Fibroblast of skin of right quadriceps (primary cell): ENCODE measurements at places on chromosomes 7 and 10.
A peak's percentile ranks its signal among the peaks of the same experiment; 100 is the strongest.

GRCh38 chr7:89023877-89024276, 228.3 kb upstream of the TEX47 start:
- peak; percentile 70 for DNase-seq

DNA sequence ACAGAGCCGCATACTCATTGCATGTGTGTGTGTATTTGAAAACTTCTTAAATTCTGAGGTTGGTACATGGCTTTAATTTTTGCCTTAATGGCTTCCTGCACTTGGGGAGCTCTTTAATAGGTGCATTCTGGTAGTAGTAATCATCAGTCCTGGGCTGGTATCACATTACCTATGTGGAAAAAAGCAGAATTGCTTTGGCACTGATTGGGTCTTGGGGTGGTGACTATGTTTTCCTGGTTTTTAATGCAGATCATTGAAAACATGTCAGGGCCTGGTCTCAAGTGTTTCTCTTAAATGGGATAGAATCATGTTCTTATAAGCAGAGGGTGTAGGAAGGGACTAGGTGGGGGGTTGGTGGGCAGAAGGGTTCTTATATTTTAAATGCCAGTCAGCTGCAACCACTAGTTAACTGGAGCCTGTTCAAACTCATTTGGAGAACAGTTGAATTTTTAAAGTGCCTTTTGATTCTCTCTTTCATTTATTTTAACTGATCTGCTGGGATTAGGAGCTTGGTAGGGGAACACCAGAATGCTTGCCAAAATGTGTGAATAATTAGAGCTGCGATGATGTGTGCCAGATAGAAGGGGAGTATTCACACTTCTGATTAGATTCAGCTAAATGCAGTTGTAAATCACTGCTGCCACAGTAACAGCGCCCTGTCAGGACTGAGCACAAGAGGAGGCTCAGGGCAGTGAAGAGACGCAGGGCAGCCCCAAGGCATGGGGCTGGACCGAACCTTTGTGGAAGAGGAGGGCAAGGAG, 633.5 kb upstream of the GALNT17 start:
- DNase-seq: peak; percentile 14

DNA sequence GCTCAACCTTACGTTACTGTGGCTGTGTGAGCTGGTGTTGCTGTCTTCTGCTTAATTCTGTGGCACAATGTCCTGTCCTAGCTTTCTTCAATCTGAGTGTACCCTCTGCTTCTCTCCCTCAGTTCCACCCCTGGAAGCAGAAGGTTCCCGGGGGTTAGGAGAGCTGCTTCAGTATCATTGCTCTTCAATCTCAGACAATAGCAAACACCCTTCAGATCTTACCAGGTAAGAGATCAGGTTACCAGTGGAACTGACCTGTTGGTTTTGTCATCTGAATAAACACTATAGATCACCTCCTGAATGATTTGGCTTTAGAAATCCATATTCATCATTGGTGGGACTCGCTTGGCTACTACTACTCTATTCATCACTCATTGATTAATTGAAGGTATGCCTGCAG, 48.4 kb downstream of the DNAJB9 start:
- DNase-seq: no peak

DNA sequence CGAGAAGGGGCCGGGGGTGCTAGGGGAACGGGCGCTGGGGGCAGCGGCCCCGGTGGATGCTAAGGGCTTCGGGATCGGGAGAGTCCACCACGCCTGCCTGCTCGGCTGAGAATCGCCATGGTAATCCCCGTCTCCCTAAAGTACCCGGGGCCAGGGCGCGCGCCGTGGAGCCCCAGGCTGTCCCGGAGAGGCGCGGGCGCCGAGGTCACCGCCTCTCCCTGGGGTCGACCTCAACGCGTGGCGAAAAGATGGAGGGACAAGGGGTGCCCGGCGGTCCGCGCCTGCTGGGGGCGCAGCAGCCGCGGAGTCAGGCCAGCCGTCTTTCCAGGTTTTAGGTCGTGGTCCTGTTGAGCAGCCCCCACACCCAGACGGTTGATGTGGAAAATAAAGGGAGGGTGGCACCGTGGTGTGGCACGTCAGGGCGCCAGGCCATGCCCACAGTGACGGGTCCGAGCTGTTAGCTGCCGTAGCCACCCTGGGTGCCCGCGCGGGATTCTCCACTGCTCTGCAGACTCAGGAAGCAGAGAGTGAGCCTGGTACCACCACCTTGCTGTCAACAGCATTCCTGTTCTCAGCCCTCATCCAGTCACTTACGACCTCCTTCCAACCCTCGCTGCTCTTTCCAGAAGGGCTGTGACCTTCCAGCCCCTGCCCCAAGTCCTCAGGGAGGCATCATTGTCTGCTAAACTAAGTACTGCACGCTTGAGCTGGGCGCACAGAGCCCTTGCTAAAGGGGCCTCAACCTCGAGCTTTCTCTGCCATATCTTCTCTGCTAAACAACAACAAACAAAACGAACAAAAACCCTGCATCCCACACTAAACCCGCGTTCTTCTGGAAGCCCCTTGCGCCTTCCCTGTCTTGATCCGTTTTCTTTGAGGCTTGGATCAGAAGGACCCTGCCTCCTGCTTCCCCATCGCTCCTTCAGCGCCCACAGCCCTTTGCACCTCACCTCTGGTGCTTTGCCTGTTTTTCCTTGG, 666 bp downstream of the SMKR1 start:
- no peak for DNase-seq

DNA sequence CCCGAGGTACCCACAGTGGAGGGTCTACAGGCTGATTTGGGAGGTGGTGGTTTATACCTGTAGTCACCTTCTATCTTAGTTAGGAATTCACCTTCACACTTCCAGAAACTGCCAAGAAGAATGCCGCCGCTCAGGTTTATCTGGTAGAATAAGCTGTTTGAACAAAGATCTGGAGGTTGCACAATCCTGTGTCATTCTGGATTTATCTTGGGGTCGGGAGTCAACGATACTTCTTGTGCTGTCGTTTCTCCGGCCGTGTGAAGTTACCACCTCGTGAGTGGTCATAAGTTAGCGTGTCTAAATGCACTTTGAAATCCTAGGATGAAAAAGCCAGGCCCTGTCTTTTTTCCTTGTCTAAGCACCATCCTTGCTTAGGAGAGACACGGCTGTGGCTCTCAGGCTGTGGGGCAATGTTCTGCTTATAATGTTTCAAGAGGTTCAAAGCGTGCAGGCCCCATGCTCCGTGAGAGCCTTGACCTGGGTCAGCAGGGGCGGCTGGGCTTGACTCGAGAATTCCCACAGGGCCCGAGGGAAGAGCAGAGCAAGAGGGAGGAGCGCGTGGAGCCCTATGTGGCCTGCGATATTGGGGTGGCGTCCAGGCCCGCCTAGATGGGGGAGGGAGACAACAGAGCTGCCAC, 35.5 kb downstream of the GRIFIN start:
- DNase-seq: no peak

DNA sequence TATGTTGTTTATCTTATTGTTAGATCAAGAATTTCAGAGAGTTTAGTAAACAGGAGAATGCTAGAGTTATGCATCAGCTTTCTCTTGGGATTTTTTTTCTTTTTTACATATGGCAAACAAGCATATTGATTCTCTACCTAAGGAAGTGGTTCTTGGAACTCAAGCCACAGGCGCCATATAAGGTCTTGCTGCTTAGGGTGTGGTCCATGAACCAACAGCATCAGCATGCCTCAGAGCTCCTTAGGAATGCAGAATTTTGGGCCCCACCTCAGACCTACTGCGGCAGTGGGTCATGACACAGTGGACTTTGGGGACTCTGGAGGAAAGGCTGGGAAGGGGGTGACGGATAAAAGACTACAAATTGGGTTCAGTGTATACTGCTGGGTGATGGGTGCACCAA, 230.8 kb downstream of the SKAP2 start:
- DNase-seq: no peak

GRCh38 chr7:28155019-28155660, 25.5 kb downstream of the JAZF1 start:
- DNase-seq: peak; percentile 41

GRCh38 chr7:28702171-28702570, 256.0 kb downstream of the TRIL start:
- no peak for DNase-seq

DNA sequence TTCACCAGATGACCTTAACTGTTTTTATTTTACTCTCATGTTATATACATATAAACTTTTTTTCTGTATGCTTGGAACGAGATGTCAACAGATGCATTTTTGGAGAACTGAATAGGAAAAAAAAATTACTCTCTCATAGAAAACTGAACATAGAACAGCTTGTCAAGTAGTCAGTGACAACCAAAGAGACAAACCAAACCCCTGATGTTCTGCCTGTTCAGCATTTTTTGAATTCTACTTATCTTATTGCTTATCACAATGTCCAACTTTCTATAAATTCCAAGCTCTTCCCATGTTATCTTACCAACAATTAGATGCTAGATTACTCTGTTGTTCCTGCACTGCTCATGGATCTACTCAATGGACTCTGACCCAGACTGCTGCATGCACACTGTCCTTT, 95.2 kb downstream of the VPS41 start:
- DNase-seq: no peak

GRCh38 chr7:30411173-30411572, 67.4 kb downstream of the NOD1 start:
- no peak for DNase-seq

GRCh38 chr10:130757271-130757670, 554.2 kb downstream of the TCERG1L start:
- DNase-seq: no peak

- DNase-seq: peak; percentile 24
These were observed 90.0 kb downstream of the ANKRD61 start for GRCh38 chr7:6121141-6121540.

GRCh38 chr7:38393874-38394273, 120.4 kb upstream of the TARP start:
- DNase-seq: no peak

- no peak for DNase-seq
These were observed 824.5 kb downstream of the CCSER2 start for GRCh38 chr10:85152911-85153310.

DNA sequence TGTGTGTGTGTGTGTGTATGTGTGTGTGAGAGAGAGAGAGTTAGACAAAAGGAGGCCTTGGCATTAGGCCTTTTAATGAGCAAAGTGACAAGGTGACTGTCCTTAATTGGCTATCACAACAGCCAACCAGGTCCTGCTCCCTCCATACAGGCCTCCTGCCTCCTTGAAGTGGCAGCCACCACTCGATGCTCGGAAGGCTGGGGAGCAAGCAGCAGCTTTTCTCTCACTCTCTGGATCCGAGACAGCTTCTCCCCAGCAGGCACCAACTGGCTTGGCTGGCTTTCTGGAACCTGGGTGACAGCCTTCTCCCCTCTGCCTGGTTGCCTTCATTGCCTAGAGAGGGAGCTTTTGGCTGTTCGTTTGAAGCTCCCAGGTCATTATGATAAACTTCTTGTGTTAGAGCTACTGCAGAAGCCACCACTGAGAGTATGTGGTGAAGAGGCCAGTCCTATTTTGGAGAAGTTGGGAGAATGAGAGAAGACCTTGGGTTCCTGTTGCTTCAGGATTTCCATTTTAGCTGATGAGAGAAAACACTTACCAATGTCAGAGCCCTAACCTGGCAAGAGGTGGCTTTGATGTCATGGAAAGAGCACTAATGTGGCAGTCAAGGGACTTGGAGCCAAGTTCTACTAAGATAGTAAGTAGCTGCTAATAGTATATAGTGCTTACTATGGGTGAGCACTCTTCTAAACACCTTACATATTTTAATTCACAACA, 37.6 kb downstream of the RPS24 start:
- no peak for DNase-seq

- no peak for DNase-seq
These were observed 25.7 kb downstream of the MYO3A start for GRCh38 chr10:25959540-25960232.

- no peak for DNase-seq
These were observed 12.9 kb downstream of the ZNF786 start for GRCh38 chr7:149077594-149077993.

DNA sequence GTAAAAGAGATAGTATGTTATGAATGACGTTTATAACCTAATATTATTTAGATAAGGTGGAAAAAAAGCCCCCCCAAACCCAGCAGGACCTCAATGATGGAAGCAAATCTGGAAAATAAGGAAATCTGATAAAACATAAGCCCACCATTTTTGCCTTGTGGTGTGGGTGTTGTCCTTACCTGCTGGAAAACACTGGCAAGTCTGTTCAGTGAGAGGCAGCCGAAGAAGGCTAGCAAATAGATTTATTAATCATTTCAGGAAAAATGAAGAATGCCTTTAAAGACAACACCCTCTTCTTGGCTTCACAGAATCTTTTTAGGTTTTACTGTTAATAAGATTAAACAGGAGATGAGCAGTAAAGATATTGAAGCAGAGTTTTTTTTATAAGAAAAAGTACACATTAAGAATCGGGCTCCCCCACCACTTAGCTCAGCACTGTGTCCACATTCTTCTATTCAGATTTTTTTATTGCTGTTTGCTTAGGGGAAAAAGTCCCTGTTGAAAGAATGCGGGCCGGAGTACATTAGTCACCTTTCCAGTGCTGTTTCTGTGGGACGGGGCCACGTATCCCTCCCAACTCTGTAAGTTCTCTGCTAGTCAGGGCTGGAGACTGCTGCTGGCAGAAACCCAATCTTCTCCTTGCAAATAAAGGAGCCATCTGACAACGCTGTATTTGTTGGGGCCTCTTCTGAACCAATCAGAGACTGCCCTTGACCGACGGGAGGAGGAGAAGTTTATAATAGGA, 104.1 kb downstream of the EVX1 start:
- peak; percentile 85 for DNase-seq

DNA sequence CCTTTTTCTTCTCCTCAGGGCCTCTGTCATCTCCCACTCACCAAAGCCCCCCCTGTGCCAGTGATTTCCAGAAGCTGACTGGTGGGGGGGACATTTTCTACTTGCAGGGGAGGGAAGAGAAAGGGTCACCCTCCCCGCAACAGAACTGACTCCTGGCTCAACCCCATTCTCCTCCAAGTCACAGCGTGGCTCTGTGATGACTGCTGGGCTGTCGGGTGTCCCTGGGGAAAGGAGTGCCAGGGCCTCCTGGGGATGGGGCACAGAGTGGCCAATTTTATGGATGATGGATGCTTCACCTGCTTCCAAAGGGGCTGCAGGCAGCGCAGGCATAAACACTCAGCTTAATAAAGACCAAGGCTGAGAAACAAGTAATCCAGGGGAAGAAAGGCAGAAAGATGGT, 523.0 kb downstream of the PTPRN2 start:
- DNase-seq: no peak

DNA sequence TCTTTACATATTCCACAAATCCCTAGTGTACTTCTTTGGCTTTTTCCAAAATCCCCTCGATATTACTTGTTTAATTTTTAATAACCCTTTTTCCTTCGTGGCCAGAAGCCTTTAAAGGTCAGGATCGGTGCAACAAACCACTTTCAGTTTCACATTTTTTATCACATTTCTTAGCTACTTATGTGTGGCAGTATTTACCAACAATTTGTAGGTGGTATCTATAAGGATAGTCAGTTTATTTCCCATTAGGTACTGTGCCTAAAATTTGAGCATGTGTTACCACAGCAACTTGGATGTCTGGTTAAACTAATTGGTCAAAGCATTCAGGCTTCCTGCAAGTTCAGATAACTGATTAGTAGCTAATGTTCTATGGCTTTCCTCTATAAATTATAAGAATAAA, 104.9 kb downstream of the CDK14 start:
- no peak for DNase-seq
